ENCODE measurements at places on chromosomes 1 and 21. TPM values are rescaled to one million over a fixed set of nuclear protein-coding genes. Genes with fewer than 3 reads are reported as not detected.

The C1orf167 gene
- total RNA-seq, result 0.40 TPM

The ZYG11A gene
- under 0.01 TPM for total RNA-seq

The ELAPOR1 gene
- total RNA-seq, result under 0.01 TPM

The TSPEAR gene
- under 0.01 TPM for total RNA-seq

The TP73 gene
- not detected for total RNA-seq

The SPATC1L gene
- 2.6 TPM for total RNA-seq

The C1orf21 gene
- total RNA-seq, result 2.8 TPM

The TRIM46 gene
- total RNA-seq, result 1.2 TPM

The TRIM67 gene
- total RNA-seq, result not detected

The TMPRSS15 gene
- not detected for total RNA-seq

The LIN28A gene
- total RNA-seq, result not detected

The HOOK1 gene
- total RNA-seq, result not detected

The RGSL1 gene
- not detected for total RNA-seq

The SUSD4 gene
- 0.44 TPM for total RNA-seq

The NBPF20 gene
- 1.8 TPM for total RNA-seq

The LIPI gene
- not detected for total RNA-seq

The NES gene
- total RNA-seq, result 57.3 TPM

The EDARADD gene
- total RNA-seq, result under 0.01 TPM

The SHE gene
- 91.7 TPM for total RNA-seq

The LCE1A gene
- not detected for total RNA-seq

The NPHS2 gene
- not detected for total RNA-seq

The PGM1 gene
- total RNA-seq, result 36.1 TPM

The LEMD1 gene
- not detected for total RNA-seq

The ITLN1 gene
- total RNA-seq, result not detected

The OBSCN gene
- 9.5 TPM for total RNA-seq
